ENCODE measurements at places on chromosomes 7 and 10.

DNA sequence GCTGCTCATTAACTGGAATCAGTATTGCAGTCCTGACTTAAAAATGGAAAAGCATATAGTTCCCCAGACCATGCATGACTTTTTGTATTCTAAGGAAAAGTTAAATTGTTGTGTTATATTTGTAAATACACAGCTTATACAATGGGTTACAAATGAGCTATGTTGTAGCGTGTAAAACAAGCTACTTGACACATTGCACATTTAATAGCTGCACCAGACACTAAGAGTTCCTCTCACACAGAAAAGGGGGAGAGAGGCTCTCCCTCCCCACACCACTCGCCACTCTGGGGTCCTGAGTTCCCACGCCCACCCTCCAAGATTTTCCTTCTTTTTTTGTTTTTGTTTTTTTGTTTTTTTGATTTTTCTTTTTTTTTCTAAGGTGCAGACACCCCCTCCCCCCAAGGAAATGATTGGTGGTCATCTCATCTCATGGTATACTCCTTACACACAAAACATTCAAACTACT lies 6.3 kb downstream of the KLF6 start:
- H3K27me3 ChIP-seq: no peaks in the 10 kb centered on the region
- no peak for DNase-seq
- H3K4me1 ChIP-seq: peaks cover 73% of the 10 kb centered on the region
- peaks cover 87% of the 10 kb centered on the region for H3K36me3 ChIP-seq
- H3K27ac ChIP-seq: peak overlapping the region; percentile 98
- H3K4me3 ChIP-seq: peak overlapping the region; percentile 100

- no peak overlapping the region for H3K27ac ChIP-seq
- no peak for DNase-seq
- H3K27me3 ChIP-seq: no peaks in the 10 kb centered on the region
- no peak overlapping the region for H3K4me3 ChIP-seq
- H3K36me3 ChIP-seq: peaks cover 42% of the 10 kb centered on the region
Observed at GRCh38 chr10:63209705-63210104, 76.6 kb downstream of the NRBF2 start.

DNA sequence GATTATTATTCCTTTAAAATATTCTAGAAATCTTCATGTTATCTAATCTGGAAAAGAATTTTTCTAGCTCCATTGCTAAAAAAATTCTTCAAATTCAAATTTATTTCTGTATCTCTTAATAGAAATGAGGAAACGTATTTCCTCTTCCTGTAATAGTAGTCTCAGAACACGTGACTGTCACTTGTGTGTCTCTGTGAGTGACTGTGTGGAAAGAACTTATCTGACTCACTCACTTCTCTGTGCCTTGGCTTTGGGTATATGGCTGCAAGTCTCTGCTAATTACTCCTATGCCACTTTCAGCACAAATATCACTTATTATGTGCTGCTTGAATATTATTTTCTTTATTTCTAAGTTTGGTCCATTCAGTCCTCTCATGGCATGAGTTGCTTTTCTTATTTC lies 132.7 kb downstream of the CNTNAP2 start:
- no peaks in the 10 kb centered on the region for H3K27me3 ChIP-seq
- H3K4me1 ChIP-seq: no peaks in the 10 kb centered on the region
- no peak overlapping the region for H3K4me3 ChIP-seq
- no peak overlapping the region for H3K27ac ChIP-seq
- no peaks in the 10 kb centered on the region for H3K36me3 ChIP-seq

DNA sequence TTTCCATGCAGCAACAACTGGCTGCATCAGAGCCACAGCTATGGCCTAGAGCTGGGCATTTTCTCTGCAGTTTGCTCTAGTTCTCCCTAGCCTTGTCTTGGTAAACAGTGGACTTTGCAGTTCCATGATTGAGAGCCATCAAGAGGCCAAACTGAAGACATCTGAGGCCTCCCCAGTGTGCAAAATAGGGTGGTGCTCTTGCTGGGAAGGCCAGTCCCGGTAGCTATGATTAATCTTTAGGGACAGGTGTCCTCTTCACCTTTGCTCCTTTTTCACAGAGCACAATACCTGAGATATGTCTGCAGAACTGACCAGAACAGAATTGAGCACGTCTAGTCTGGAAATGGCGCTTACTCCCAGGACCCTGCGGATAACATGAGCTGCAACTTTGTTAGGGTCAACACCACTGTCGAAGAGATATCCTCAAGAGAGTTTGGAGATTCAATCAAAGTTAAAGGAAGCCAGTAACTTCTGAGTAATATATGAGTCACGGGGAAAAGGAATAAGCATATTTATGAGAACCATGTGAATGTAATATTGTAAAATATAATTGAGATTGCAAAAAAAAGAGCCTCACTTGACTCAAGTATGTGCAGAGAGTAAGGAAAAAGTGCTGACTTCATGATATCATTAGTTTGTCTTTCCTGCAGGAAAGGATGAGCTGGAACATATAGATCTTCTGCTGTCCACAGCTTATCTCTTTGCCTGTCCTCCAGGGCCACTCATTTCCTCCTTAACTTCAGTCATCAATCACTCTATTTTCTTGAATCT lies 76.7 kb downstream of the ANK3 start:
- no peak for DNase-seq
- no peak overlapping the region for H3K4me3 ChIP-seq
- no peaks in the 10 kb centered on the region for H3K36me3 ChIP-seq
- H3K27ac ChIP-seq: no peak overlapping the region

DNA sequence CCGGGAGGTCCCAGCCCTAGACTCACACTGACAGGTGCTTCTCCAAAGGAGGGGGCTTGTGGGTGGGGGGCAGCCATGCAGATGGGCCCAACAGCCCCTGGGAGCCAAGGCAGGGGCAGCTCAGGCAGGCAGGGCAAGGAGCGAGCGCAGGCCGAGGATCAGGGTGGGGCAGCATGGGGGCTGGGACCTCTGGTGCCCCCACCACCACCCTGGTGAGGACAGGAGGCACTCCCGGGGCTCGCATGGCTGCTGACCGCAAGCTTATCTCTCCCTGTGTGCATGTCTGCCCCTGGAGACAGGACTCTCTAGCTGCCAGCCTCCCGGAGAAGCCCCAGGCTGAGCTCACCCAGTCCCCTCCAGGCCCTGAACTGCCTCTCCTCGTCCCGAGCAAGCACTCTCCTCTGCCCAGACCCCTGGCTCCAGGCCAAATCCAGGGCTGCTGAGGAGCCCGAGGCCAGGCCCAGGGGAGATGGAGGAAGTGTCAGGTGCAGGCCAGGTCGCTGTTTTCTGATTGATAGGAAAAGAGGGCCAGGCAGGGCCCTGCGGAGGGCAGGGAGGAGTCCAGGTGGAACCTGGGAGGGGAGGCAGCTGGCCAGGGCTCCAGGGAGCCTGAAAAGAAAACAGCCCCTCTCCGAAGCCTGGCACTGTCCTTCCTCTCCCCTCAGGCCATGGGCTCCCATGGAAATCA lies 39.0 kb downstream of the PDGFA start:
- DNase-seq: no peak
- H3K27me3 ChIP-seq: no peaks in the 10 kb centered on the region
- no peak overlapping the region for H3K4me3 ChIP-seq
- H3K27ac ChIP-seq: no peak overlapping the region

DNA sequence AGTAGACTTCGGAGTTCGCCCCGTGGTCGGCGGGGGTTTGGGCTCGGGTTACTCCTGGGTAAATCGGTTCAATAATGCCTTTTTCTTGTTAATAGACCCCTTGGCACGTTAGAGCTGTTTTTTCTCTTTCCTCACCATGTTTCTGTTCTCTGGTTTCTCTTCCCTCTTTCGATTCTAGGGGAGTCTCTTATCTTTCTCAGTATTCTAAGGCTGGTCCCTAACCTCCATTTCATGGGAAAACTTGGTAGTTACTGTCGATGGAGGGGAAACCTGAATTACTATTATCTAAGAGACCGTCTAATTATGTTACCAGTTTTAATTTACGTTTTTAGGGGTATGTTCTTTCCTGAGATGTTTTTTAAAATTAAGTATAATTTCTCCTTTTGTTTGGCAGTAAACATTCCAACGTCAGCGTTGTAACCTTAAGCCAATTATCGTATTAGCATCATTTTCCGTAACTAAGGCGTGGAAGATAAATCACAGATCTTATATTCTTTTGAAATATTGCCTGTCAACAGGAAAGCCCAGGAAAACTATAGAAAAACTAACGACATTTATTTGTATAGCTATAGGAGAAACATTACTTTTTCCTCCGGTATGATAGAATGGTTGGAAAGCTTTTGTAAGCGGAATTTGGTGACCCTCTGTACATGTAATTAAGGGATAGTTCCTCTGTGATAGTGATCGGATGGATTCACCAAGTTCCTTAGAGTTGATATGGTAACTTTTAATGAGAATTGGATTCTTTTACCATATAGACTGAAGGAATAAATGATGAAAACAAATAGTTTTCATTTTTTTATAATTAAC lies 847 bp downstream of the BTAF1 start:
- H3K27me3 ChIP-seq: no peaks in the 10 kb centered on the region
- H3K4me1 ChIP-seq: peaks cover 36% of the 10 kb centered on the region
- DNase-seq: no peak
- peak overlapping the region; percentile 95 for H3K4me3 ChIP-seq

DNA sequence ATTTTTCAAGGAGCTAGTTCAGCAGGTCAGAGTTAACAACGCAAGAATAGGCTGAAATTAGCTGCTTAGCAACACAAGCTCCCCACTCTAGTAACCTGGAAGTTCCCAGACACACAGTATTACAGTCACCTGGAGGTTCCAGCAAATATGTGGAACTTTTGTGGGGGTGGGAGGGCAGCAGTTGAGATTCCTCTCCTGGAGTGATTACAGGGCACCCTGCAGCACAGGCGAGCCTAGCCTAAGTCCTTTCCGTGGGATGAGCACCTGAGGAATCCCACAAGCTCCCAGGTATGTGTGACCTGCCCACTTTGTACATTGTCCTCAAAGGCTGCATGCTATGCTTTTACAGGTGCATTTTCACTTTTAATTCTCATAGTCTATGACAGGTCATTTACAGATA lies 13.6 kb downstream of the TPK1 start:
- H3K27me3 ChIP-seq: no peaks in the 10 kb centered on the region
- H3K4me3 ChIP-seq: peak overlapping the region; percentile 21
- no peaks in the 10 kb centered on the region for H3K36me3 ChIP-seq
- H3K27ac ChIP-seq: no peak overlapping the region
- H3K4me1 ChIP-seq: peaks cover 50% of the 10 kb centered on the region
- DNase-seq: no peak

DNA sequence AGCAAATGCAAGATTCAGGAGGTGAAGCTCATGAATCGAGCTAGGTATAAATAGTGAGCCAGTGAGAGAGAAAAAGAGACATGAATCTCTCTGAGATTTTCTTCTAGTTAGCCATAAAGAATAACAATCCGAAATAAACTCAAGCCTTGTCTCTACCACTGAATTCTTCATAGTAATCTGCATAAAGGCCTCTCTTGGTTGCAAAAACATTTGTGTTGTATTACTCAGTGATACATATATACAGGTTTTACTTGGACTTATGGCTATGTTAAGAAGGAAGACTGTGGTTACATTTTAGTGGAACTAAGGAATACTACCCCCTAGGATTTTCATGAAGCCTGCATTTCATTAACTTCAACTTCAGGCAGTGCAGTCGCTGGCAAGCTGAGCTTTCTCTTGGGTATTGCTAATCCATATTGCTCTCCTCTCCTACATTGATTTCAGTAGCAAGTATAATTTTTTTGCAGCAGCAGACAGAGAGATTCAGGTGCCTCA lies 72.7 kb upstream of the TRIL start:
- no peaks in the 10 kb centered on the region for H3K36me3 ChIP-seq
- no peak for DNase-seq
- H3K27ac ChIP-seq: no peak overlapping the region
- H3K4me1 ChIP-seq: no peaks in the 10 kb centered on the region
- H3K27me3 ChIP-seq: no peaks in the 10 kb centered on the region

DNA sequence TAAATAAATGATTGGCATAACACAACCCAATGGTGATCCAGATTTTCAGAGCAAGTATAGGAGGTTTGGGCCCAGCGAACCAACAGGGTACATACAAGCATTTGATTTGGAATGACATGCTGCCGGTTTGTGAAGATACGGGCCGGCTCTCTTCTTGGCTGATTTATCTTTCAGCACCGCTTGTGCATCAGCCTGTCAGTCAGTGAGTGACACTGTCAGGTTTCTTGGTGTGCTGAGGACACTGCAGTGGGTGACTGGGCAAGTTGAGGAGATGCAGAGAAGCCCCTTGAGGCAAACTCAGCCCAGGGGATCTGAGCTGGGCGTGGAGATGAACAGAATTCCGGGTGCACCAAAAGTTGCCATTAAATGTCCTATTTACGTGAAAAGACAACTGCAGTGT lies 194.5 kb downstream of the SNX10 start:
- no peaks in the 10 kb centered on the region for H3K4me1 ChIP-seq
- no peaks in the 10 kb centered on the region for H3K36me3 ChIP-seq
- no peak overlapping the region for H3K27ac ChIP-seq

DNA sequence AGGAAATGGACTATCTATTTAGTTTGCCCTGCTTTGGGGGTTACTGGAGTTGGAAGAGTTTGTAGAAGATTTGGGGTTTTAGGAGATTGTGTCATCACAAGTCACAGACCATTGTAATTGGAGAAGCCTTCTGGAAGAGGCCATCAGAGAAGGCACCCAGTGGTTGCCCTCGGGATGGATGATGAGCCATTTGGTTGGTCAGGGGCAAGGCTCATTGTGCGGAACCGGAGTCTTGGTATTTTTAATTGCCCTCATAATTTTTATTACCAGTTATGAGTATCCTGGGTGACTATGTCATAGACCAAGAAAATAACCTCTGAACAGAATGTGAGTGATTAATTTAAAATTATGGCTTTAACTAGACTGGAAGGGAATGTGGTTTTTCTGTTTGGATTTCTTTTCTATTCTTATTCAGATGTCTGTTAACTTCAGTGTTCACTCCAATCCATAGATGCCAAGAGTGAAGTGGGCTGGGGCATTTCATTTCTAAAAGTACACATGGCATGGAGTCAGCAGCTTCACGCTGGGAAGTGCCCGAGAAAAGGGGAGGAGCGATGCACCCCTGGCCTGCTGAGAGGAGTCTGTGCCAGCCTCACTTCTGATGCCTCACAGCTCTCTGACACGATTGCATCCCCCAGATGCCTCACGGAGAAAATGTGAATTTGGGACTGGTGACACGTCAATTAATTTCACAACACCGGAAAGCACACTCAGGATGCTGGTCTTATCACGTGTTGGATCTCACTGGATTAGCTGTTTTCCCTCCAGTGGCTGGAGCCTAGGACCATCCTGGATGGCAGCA lies 225.6 kb upstream of the IGFBP3 start:
- no peaks in the 10 kb centered on the region for H3K4me1 ChIP-seq
- no peak overlapping the region for H3K27ac ChIP-seq
- H3K27me3 ChIP-seq: no peaks in the 10 kb centered on the region
- no peak overlapping the region for H3K4me3 ChIP-seq
- no peaks in the 10 kb centered on the region for H3K36me3 ChIP-seq

DNA sequence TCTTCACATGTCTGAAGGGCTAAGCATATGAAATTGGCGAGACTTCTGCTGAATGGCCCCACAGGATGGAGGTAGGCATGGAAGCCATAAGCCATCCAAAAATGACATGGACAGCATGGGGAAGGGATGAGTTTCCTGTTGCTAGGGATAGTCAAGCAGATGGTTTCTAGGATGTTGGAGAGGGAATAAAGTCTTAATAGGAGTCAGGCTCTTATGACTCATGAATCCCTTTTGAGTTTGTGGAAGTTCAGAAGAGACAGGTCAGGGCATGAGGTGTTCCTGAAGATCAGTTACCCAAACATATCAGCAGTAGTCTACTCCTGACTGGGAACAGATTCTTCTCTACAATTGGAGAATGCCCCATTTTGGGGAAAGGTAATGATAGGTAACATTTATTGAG lies 243.9 kb downstream of the REEP3 start:
- DNase-seq: no peak
- no peaks in the 10 kb centered on the region for H3K4me1 ChIP-seq
- H3K4me3 ChIP-seq: no peak overlapping the region
- no peaks in the 10 kb centered on the region for H3K36me3 ChIP-seq

GRCh38 chr7:155856656-155857055 lies 44.4 kb upstream of the SHH start:
- no peak overlapping the region for H3K4me3 ChIP-seq
- H3K4me1 ChIP-seq: no peaks in the 10 kb centered on the region
- DNase-seq: no peak
- peaks cover 3% of the 10 kb centered on the region for H3K27me3 ChIP-seq
- H3K27ac ChIP-seq: no peak overlapping the region
- no peaks in the 10 kb centered on the region for H3K36me3 ChIP-seq
